Posterior cingulate gyrus (tissue), 11 donors: ENCODE measurements at places on chromosomes 4 and X.

- DNase-seq: no peak
Observed at GRCh38 chr4:110543577-110543976, 67.6 kb downstream of the ENPEP start.

DNA sequence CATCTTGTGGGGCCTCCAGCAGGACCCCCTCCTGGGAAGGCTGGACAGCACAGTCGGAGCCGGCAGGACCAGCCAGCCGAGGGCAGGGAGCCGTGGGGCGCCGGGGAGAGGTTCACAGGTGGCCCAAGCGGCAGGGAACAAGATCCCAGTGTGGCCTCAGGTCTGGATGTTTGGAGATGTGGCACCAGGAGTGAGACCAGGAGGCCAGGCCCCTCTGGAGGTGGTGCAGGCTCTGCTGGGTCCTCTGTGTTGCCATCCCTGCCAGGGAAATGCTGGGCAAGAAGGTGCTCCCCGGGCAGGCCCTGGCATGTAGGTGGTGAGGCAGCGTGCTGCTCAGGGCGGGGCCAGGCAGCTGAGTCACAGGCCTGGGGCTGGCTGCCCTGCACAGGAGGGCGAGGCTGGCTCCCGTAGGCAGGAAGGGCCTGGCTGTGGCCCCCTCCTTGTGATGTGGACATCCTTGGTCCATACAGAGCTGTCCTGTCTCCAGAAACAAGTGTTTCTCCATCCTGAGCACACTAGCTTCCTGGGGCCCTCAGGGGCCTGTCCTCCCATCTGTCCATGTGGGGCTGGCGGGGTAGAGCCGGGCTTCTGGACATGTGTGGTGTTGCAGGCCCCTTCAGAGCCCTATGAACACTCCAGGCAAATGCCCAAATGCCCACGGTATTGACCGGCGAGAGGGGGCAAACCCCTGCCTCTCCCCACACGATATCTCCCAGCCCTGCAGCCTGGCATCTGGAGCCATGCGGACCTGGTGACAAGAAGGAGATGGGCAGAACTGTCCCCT lies 4.8 kb upstream of the HGFAC start:
- peak; percentile 79 for DNase-seq

GRCh38 chrX:150205011-150205410 lies 158.1 kb upstream of the MAMLD1 start:
- no peak for DNase-seq

- no peak for DNase-seq
Observed at GRCh38 chrX:118943102-118943501, 31.3 kb upstream of the LONRF3 start.

- DNase-seq: no peak
Observed at GRCh38 chr4:43547561-43547960, 655.0 kb downstream of the GRXCR1 start.

- no peak for DNase-seq
Observed at GRCh38 chr4:3366893-3367775, 74.3 kb downstream of the RGS12 start.
